ENCODE measurements at places on chromosomes 3 and 15. TPM values are rescaled to one million over a fixed set of nuclear protein-coding genes. Genes with fewer than 3 reads are reported as not detected.

Gene TM4SF18
- 14.4 TPM for total RNA-seq

DNA sequence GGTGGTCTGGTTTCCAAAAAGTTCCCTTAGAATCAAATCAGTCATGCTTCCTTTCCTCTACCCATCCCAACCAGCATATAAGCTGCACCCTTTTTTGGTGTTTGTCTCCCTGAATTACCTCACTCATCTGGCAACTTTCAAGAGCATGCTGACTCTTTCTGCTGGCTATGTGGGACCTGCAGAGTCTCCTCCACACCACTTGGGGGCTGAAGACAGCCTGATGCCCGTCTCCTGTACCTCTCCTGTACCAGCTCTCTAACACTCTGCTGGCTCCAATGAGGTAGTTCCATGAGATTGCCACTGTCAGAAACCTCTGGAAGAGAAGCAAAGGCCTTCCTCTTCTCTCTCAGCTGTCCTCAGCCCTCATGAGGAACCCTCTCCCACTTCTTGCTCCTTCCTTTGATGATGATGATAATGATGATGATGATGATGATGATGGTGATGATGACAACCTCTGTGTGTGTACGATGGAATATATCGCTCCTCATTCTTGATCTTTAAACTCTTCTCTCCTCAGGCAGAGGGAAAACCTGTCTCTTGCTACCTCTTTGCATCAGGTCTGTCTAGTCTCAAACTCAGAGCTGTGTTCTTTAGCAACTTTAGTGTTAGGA, 257.5 kb downstream of the ZNF621 start:
- H3K4me3 ChIP-seq, result no peak overlapping the region
- H3K36me3 ChIP-seq, result no peaks in the 10 kb centered on the region
- no peak for DNase-seq
- H3K27ac ChIP-seq, result no peak overlapping the region

DNA sequence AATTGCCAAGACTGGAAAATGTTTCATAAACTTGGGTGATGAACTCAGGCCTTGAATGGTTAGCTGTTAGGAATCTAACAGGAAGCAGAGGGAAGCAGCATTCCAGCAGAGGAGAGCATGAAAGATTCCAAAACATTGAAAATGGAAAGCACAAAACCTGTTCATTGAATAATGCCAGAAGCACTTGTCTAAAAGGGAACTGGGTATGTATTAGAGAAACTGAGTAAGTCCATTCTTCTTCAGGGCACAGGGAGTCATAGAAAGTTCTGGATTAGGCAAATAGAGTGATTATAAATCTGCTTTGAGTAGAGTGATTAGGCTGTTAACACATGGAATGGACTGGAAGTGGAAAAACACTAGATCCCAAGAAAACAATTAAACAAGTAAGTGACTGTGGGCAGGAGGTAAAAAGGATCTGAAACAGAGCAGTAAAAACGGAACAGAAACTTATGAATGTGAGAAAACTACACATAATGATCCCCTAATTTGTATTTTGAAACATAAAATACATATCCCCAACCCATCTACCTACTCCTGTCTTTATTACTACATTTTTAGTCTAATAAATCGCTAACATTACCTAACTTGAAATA, 343.4 kb downstream of the TBC1D5 start:
- no peaks in the 10 kb centered on the region for H3K27me3 ChIP-seq
- DNase-seq, result no peak
- H3K36me3 ChIP-seq, result no peaks in the 10 kb centered on the region
- no peaks in the 10 kb centered on the region for H3K4me1 ChIP-seq
- H3K4me3 ChIP-seq, result no peak overlapping the region

- no peaks in the 10 kb centered on the region for H3K27me3 ChIP-seq
- H3K27ac ChIP-seq, result no peak overlapping the region
- no peak for DNase-seq
- no peaks in the 10 kb centered on the region for H3K4me1 ChIP-seq
- H3K36me3 ChIP-seq, result no peaks in the 10 kb centered on the region
- no peak overlapping the region for H3K4me3 ChIP-seq
Measured at GRCh38 chr15:61621146-61621545, 392.0 kb upstream of the RORA start.

- DNase-seq, result no peak
- H3K27ac ChIP-seq, result no peak overlapping the region
- H3K4me3 ChIP-seq, result no peak overlapping the region
- no peaks in the 10 kb centered on the region for H3K4me1 ChIP-seq
Measured at GRCh38 chr3:185726254-185726967, 98.4 kb downstream of the IGF2BP2 start.

Data from uterus (tissue), 4 donors.